Stimulated activated CD4-positive, alpha-beta T cell treated with anti-CD3 and anti-CD28 coated beads, TNF-alpha, amount 100 ng/mL, for 24 hours (primary cell): ENCODE measurements at places on chromosomes 11 and 22.

GRCh38 chr22:29266564-29267461 is 968 bp downstream of the RHBDD3 start:
- DNase-seq: no peak

DNA sequence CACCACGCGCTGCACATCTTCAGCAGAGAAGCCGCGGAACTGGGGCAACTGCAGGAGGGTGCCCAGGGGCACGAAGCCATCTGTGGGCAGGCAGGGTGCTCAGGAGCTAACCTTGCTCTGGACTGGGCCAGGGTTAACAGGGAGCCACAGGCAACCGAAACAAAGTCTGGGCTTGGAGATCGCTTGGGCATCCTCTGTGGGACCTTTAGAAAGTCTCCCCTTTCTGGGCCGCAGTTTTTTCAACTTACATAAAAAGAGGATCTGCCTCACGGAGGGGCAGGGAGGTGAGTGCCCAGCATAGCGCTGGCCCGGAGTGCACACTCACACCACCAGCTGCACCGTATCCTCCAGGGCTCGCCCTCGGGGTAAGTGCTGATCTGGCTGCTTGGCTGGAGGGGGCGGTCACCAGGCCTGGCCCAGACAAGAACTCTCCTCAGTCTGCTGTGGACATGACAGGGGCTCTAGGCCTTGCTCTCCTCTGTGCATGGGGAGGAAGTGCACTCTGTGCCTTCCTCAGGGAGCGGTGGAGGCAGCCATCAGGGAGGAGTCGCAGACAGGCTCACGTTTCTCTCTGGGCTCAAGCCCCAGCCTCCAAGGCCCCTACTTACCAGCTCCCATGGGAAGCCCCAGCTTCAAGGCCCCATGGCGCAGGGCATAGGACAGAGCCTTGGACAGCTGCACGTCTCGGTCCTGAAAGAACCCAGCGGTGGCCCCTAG is 937 bp downstream of the TRPT1 start:
- no peak for DNase-seq

- no peak for DNase-seq
Measured at GRCh38 chr11:70928854-70929598, 323.4 kb downstream of the SHANK2 start.

GRCh38 chr11:33321422-33321821 is 64.2 kb downstream of the HIPK3 start:
- no peak for DNase-seq

GRCh38 chr11:61542024-61542461 is 33.5 kb downstream of the LRRC10B start:
- no peak for DNase-seq

DNA sequence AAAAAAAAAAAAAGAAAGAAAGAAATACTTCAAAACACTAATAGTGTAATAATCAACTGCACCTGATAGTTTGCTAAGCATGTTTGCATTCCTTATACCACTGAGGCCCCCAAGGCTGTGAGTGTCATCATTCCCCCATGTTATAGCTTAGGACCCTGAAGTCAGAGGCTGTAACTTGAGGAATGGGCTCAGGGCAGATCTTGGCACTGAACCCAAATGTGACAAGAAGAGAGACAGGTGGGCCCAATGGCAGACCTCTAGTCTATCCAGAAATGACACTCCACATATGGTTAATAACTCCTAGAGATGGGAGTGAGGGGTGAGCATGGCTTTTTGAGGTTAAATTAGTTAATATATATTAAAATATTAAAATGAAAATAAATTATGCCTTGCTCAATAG is 13.2 kb downstream of the ZNF70 start:
- DNase-seq: no peak

DNA sequence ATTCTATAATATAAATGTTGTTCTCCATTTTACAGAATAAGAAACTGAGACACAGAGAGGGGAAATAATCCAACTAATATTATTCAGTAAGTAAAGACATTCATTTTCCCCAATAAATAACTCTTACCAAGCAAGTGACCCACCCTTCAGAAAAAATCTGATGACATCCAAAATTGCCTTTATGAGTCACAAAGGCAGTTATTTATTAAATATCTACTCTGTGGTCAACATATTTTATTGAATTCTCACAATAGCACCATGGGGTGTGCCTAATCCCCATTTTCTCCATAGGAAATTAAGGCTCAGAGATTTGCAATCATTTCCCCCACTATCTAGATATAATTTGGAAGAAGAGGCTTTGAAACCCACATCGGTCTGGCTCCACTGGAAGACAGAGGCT is 161.5 kb upstream of the ISX start:
- DNase-seq: no peak
